ENCODE measurements at places on chromosomes 4 and X. TPM values are rescaled to one million over a fixed set of nuclear protein-coding genes. Genes with fewer than 3 reads are reported as not detected.

- H3K27me3 ChIP-seq, result no peaks in the 10 kb centered on the region
- H3K36me3 ChIP-seq, result no peaks in the 10 kb centered on the region
- H3K4me3 ChIP-seq, result no peak overlapping the region
- H3K4me1 ChIP-seq, result peaks cover 13% of the 10 kb centered on the region
Observed at GRCh38 chr4:52576961-52577623, 82.0 kb downstream of the USP46 start.

DNA sequence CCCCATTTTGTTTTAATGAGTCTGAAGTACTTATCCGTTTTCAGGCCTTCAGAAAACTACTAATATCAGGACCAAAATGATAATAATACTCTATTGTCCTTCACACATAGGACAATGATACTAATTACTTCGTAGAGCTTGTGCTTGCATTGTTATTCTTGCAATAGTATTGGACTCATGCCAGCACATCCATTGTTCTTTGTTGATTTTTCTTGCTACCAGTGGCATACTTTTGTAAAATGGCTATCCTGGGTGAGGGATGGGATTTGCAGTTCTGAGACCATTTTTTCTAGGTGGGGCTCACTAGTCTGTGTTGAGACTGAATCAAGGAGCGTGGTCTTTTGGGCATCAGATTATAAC is 195.3 kb downstream of the MAML3 start:
- H3K4me3 ChIP-seq, result no peak overlapping the region
- H3K36me3 ChIP-seq, result no peaks in the 10 kb centered on the region
- no peak for DNase-seq
- H3K4me1 ChIP-seq, result no peaks in the 10 kb centered on the region

- no peak overlapping the region for H3K27ac ChIP-seq
- no peak for DNase-seq
- peaks cover 11% of the 10 kb centered on the region for H3K36me3 ChIP-seq
- H3K27me3 ChIP-seq, result no peaks in the 10 kb centered on the region
- no peak overlapping the region for H3K4me3 ChIP-seq
Observed at GRCh38 chr4:147658501-147658900, 25.5 kb downstream of the PRMT9 start.

GRCh38 chr4:60579335-60579734 is 620.8 kb upstream of the ADGRL3 start:
- H3K27me3 ChIP-seq, result no peaks in the 10 kb centered on the region
- no peak overlapping the region for H3K4me3 ChIP-seq
- H3K27ac ChIP-seq, result no peak overlapping the region

DNA sequence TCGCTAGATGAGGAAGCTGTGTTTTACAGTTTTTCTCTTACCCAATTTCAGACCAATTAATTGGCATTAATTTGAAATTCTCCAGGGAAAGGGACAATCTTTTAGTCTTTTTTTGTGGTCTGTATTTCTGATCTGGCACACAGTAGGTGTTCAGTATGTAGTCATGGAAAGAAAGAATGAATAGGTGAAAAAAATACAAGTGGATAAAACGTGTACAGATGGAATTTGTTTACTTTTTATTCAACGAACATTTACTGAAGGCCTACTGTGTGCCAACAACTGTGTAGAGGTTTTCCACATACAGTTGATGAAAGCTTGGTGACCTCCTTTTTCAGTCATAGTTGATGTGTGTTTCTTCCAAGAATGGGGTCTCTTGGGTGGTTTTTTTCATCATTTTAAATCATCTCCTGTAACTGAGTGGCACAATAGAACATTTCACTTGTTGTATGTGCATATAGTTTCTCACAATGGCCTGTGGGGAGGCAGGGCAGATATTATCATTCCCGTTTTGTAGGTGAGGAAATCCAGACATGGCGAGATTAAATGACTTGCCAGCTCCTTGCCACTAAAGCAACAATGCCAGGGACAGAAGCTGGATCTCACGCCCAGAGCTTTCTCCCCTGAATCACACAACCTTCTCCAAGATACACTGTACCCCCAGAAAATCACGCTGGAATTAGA is 102.4 kb downstream of the CEP135 start:
- DNase-seq, result no peak
- no peak overlapping the region for H3K4me3 ChIP-seq
- H3K36me3 ChIP-seq, result no peaks in the 10 kb centered on the region
- H3K27me3 ChIP-seq, result no peaks in the 10 kb centered on the region
- H3K4me1 ChIP-seq, result no peaks in the 10 kb centered on the region

- DNase-seq, result peak; percentile 37
- no peak overlapping the region for H3K27ac ChIP-seq
- no peaks in the 10 kb centered on the region for H3K27me3 ChIP-seq
- no peaks in the 10 kb centered on the region for H3K36me3 ChIP-seq
Observed at GRCh38 chrX:9912351-9913145, 54.6 kb upstream of the CLDN34 start.

DNA sequence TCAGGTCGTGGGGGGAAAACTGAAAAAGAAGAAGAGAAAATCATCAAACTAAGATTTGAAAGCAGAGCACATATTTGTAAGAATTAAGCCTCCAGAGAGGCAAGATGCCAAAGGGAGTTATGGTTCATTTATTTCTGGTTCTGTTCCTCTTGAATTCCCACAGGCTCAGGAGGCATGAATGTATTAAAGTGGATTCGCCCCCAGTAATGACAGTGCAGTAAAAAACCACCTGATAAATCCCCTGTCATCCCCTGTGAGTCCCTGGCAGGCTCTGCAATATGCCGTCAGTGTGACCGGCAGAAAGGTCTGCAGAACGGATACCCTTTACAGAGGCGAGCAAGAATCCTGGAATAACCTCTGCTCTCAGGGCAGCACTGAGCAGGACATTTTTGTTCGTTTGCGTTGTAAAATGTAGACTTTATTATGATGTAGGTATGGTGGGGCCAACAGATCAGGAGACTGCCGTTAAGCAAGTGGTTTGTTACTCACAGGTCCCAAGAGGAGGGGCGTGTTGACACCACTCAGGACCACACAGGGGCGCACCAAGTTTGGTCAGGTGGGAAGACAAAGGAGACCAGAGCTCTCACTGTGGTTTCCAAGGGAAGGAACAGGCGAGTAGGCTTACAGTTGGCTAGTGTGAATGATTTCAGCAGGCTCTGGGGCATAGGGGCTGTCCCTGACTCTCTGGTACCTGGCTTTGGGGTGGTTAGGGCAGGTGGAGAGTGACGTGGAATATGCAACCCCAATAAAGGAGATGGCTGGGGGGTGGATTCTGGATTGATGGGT is 75.3 kb downstream of the DHRSX start:
- H3K36me3 ChIP-seq, result 0 out of 2 replicates have a peak, but pooled peaks cover 2% of the 10 kb centered on the region
- no peak overlapping the region for H3K27ac ChIP-seq
- H3K27me3 ChIP-seq, result no peaks in the 10 kb centered on the region
- DNase-seq, result no peak

GRCh38 chr4:85751866-85752265 is 276.9 kb downstream of the ARHGAP24 start:
- H3K27ac ChIP-seq, result no peak overlapping the region
- H3K36me3 ChIP-seq, result peaks cover 5% of the 10 kb centered on the region
- DNase-seq, result no peak
- no peaks in the 10 kb centered on the region for H3K4me1 ChIP-seq
- no peaks in the 10 kb centered on the region for H3K27me3 ChIP-seq

DNA sequence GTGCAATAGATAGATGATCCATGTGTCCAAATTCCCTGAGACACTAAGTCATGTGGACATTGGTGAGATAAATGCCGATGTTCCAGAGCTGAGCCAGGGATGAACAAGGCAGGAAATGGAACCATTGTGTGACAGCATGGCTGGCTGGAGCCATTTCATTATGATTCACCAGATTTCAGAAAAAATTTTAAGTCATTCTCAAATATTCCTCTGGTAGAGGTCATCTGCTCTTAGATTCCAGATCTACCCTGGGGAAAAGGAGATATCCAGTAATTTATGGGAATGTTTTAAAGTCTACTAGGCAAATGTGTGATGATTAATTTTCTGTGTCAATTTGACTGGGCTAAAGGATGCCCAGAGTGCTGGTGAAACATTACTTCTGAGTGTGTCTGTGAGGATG is 287.3 kb downstream of the STK32B start:
- no peak for DNase-seq
- H3K27me3 ChIP-seq, result no peaks in the 10 kb centered on the region
- no peaks in the 10 kb centered on the region for H3K4me1 ChIP-seq
- no peak overlapping the region for H3K4me3 ChIP-seq
- no peaks in the 10 kb centered on the region for H3K36me3 ChIP-seq
- no peak overlapping the region for H3K27ac ChIP-seq

DNA sequence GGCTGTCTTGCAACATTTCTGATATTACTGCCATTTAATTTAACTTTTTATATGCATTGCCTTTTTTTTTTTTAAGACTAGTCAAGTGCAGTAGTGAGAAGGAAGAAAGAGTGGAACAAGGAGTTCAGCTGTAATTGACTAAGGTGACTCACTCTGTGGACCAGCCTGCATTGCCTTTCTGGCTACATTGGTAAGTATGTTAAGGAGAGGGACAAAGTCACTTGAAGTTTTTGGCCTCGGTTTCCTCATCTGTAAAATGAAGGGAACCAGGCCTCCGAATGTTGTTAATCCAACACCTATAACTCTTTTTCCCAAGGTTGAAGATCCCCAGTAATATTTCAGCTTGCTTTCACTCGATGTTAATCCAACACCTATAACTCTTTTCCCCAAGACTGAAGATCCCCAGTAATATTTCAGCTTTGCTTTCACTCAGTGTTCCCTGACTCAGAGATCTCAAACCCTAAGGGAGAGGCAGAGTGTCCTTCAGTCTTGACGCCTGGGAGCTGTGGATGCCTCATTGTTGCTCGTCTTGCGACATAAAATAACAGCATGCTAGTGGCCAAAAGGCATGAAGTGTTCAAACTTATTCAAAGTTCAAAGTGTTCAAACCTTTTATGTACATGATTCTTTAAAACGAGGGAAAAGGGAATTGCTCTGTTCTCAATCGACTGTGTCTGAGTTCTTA is 102.0 kb downstream of the SORBS2 start:
- no peaks in the 10 kb centered on the region for H3K4me1 ChIP-seq
- H3K27ac ChIP-seq, result no peak overlapping the region
- H3K27me3 ChIP-seq, result no peaks in the 10 kb centered on the region
- H3K36me3 ChIP-seq, result no peaks in the 10 kb centered on the region

DNA sequence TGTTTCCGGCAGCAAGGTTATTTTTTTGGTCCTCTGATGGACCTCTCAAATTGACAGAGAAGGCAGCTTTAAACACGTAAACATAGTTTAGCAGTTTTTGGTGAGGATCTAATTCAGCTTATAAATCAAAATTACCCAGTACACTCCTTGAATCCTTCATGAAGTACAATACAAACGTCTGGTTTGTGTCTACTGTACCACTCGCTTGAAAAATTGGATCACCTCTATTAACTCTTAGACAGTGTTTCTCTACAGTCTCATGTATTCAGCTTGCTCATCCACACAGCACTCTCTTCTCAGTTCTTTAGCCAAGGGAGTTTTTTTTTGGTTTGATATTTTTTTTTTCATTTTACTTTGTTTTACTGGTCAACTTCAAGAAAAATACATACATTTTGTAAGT is 113.5 kb downstream of the RNF150 start:
- no peaks in the 10 kb centered on the region for H3K27me3 ChIP-seq
- H3K36me3 ChIP-seq, result no peaks in the 10 kb centered on the region
- H3K4me3 ChIP-seq, result no peak overlapping the region
- H3K4me1 ChIP-seq, result peaks cover 19% of the 10 kb centered on the region

DNA sequence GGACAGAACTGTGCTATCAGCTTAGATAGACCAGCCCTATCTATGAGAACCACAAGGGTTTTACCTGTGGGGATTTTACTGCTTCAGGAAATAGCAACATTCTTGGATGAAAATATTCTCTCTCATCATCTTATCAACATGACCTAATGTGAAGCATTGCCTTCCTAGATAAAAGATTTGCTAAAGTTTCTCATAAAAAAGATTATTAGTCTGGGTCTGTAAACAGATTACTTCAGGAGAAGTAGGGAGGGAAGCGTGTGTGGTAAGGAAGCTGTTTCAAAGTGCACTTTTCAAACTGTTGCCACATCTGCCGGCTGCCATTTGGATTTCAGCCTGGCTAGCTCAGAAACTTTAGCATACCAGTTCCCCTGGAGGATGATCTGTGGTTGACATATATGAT is at the start of gene NOX1:
NOX1 (minus strand) TSS at position 35 of the 400 bp plus-strand sequence. CDS start 220 bp downstream, outside the sequence.
- no peak within 1 kb of the TSS for H3K27ac ChIP-seq
- no peaks in the 10 kb centered on the region for H3K36me3 ChIP-seq
- H3K4me1 ChIP-seq, result no peaks in the 10 kb centered on the region
- no peak for DNase-seq
- H3K27me3 ChIP-seq, result no peaks in the 10 kb centered on the region
- H3K4me3 ChIP-seq, result no peak within 1 kb of the TSS

GRCh38 chr4:6430927-6431326 is 41.5 kb downstream of the PPP2R2C start:
- H3K4me1 ChIP-seq, result no peaks in the 10 kb centered on the region
- peaks cover 19% of the 10 kb centered on the region for H3K27me3 ChIP-seq
- no peak overlapping the region for H3K4me3 ChIP-seq
- no peak overlapping the region for H3K27ac ChIP-seq

DNA sequence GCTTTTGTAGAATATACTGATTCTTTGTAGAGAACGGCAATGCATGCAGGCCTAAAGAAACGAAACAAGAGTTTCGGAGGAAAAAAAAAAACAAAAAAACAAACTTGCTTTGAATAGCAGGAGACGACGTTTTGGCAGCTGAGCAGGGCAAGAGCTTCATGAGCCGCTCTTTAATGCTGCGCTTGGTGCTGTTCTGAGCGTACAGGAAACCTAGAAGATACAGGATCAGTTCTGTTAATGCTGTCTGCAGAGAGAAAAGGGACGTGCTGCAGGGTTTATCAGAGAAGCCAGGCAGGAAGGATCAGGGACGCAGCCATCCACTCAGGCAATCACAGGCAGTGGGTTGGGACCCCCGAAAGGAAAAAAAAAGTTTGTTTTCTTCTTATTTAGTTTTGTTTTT is 182.2 kb downstream of the PACRGL start:
- H3K4me1 ChIP-seq, result no peaks in the 10 kb centered on the region
- no peak overlapping the region for H3K27ac ChIP-seq
- H3K4me3 ChIP-seq, result no peak overlapping the region

The GPC4 gene
- total RNA-seq, result 7.9 TPM

The MID1 gene
- total RNA-seq, result 38.4 TPM

The CT47A1 gene
- not detected for total RNA-seq

The SYN1 gene
- 0.33 TPM for total RNA-seq

The CRMP1 gene
- 88.0 TPM for total RNA-seq

The LRCH2 gene
- 17.9 TPM for total RNA-seq

The PDZD11 gene
- 86.5 TPM for total RNA-seq

The ESX1 gene
- total RNA-seq, result not detected

The PABPC5 gene
- total RNA-seq, result 10.6 TPM

The MAGEB5 gene
- total RNA-seq, result not detected

The SPANXA2 gene
- total RNA-seq, result not detected

The CXorf65 gene
- total RNA-seq, result 0.28 TPM

The SSX2 gene
- total RNA-seq, result not detected

The MAGEB10 gene
- not detected for total RNA-seq

The MAGEB2 gene
- 0.20 TPM for total RNA-seq

The SPIN4 gene
- 31.1 TPM for total RNA-seq

The KLB gene
- not detected for total RNA-seq

Measured in SJCRH30 (cell line).